ENCODE measurements at places on chromosomes 6 and 20.
A peak's percentile ranks its signal among the peaks of the same experiment; 100 is the strongest.

- no peak for DNase-seq
These were observed 124.2 kb downstream of the FHL5 start for GRCh38 chr6:96687121-96687520.

GRCh38 chr20:3935295-3935955 lies 46.2 kb downstream of the PANK2 start:
- DNase-seq = no peak

DNA sequence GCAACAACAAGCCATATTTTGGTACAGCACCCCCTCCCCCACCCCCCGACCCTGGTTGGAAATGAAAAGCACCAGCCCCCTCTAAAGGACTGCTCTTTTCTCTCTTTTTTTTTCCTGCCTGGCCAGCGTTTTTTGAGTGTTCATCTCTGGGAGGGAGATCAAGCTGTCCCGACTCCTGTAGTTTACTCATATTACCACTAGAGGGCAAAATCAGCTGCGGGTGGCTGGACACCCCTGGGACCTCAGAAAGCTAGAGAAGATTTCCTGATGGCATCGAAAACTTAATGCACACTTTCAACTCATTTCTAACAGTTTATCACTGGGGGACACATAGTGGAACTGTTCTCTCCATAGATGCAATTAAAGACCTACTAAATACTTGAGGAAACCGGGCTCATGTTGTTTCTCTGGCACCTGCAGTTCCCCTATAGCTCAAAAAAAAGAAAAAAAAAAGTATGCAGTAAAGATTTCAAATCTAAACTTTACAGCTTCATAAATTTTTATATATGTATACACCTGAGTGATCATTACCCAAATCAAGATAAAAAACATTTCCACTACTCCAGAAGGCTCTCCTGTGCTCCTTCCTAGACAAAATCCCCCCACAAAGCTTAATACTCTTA lies 24.4 kb downstream of the CNBD2 start:
- peak; percentile 61 for DNase-seq

DNA sequence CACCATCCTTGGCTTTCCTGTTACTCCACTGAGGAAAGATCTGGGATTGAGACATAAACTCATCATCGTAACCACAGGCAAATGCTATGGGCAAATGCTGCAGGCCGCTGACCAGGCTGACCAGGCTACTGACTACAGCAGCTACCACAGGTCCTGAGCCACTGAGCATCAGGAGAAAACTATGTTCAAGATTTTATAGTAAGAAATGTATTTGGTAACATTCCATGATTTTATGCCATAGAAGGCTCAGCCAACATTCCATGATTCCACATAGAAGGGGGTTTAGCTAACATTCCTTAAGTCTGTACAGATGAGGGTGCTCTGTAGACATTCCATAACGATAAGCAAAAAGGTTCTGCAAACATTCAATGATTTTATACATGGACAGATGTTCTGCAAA lies 16.1 kb upstream of the B4GALT5 start:
- peak; percentile 83 for DNase-seq

- DNase-seq = no peak
These were observed 80.7 kb upstream of the CLDN20 start for GRCh38 chr6:155183095-155183494.

DNA sequence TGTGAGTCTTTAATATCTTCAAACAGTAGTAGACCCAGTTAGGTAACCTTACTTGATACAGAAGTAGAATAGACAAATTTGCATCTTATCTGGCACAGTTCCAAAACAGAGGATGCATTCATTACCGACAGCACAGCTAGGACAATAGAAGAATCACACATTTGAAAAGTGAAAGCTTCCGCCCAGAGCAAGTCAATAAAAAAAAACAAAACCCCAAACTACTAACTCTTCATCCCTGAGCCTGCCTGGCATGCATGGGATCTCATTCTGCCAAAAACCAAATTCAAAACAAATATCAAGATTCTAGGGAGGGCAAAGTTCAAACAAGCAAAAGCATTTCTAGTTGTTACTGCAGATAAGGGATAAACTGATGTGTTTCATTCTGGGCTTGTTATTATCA lies 235.4 kb downstream of the BTBD9 start:
- DNase-seq = no peak

DNA sequence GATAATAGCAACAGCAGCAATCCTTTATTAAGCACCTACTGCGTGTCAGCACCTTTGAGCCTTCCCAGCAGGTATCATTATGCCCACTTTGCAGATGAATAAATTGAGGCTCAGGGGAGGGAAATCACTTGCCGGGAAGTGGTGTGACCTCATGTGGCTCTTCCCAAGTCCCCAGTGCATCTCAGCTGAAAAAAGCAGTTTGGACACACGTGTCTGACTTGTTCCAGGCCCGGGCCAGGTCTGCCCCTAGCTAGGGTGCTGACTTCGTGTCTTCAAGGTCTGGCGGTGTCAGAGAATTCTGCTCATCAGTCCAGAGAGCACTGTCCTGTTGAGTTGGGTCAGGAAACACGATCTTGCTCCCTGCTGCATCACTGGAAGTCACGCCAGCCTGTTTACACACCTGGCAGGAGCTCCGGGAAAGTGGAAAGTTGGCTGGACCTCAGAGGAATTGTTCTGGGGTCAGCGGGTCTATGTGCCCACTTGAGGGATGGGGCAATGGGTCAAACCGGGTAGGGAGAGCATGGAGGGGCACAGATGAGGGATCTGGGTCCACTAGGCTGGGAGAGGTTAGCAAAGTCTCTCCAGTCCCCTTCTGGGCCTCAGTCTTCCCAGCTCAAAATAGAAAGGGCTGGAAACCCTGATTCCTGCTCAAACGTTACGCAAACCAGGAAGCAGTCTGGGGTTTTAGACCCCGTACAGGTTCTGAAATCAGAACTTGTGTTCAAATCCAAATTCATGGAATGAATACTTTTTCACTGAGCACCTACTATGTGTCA lies 10.5 kb downstream of the SLC13A3 start:
- DNase-seq = no peak

DNA sequence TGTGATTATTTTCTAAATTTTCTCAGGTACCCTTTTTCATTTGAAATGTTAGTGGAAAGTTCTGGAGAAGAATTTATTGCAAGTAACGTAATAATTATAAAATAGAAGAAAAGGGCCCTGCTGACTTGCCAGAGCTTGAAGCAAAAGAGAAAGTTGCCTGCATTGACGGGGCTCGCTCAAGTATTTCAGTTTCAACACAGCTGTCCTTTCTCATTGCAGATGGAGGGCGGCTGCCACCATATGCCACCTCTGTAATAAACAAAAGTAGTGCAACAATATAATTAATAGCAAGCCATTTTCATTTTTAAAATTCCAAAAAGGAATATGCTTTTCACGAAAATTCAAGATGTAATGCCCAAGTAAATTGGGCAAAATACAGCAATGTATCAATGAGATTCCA lies 246.2 kb downstream of the PACRG start:
- DNase-seq = no peak

DNA sequence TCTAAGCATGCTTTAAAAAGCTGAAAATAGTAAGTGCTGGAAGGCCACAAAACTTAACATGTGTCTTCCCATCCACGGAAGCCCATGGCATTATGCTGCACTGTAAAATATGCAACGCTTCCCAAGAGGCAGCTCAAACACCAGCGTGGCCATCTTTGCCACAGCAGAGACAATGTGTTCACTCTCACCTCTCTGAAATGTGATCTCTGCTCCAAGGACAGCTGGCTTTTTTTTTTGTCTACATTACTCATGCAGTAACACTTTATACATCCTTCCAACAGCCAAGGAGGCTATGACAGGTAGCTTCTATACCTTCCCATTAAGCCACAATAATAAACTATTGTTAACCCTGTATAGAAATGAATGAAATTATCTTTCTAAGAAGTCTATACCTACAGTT lies 49.2 kb downstream of the BLOC1S5 start:
- DNase-seq = no peak

GRCh38 chr20:46642969-46643343 lies 8.3 kb downstream of the SLC13A3 start:
- DNase-seq = no peak

DNA sequence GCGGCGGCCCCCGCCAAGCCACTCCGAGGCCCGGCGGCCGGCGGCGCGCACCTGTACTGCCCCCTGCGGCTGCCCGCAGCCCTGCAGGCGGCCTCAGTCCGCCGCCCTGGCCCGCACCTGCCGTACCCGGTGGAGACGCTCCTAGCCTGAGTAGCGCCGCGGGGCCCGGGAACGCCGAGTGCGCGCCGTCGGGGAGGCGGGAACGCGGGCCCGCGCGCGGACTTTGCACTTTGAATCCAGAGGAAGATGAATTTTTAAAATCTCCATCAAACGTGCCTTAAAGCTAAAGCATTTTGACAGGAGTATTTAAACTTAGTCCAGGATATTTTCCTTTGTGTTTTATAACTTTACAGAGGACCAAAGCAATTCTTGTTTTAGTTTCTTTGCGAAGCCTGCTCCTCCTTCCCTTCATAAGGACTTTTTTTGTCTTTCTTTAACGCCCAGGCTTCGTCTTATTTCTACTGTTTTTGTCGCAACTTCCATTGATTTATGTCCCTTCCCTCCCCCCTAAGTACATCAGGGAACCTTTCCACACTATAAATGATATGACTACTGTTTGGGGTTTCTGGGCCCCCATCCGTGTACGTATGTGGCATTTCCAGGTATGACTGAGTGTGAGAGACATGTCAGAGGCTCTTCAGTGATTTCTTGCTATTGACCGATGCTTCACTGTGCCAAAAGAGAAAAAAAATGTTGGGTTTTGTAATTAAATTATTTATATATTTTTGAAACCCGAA lies 2.0 kb downstream of the FOXQ1 start:
- DNase-seq = no peak

DNA sequence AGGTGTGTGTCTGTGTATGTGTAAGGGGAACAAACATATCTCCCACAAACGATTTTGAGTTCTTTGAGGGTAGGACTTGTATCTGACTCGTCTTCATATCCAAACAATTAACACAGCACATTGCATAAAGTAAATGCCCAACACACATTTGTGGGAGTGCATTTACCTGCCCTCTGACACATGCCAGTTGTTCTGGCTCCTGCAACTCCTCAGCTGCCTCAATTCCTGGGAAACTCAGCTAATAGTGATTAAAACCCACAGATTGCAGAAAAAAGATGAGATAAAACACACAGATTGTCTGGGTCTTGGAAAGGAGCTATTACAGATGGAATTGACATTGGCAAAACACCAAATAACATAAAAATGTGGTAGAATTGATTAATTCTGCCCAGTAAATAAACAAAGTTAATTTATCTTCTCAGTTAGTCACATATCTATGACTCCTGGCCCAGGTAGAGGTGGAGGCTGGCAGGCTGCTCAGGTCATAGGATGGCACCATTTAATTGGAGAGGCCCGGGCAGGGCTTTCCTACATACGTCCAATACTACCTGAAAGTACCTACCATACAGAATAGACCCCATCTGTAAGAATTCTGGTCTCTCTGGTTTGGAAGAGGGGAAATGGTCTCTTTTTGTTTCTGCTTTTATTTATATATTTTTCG lies 71.5 kb upstream of the IFNGR1 start:
- no peak for DNase-seq

DNA sequence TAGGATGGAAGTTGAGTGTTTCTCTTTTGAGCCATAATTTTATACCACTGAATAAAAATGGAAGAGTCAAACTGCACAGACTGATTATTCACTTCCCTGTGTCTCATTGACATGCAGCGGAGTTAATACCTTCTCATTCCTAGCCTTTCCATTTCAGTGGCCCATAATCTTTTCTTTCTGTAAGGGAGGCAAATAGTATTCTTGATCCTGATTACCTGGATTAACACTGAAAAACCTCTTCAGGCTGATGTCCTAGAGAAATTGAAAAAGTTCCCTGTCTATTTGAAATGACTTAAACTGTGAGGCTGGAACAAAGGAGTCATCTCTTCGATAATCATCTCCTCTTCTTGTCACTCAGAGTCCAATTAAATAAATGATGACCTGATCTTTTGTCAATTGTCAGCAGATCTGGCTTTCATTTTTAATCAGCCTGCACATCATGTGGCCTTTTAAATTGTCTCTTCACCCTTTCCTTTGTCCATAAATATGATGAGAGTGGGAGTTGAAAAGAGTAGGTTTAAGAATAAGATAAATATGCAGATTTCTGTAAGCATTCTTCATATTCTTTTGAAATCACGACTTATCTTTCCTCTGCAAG lies 713.0 kb downstream of the EPM2A start:
- no peak for DNase-seq

GRCh38 chr6:148263010-148263409 lies 79.6 kb upstream of the SASH1 start:
- DNase-seq = no peak

- peak; percentile 70 for DNase-seq
These were observed 39.6 kb downstream of the VEGFA start for GRCh38 chr6:43809417-43810305.

GRCh38 chr20:63580796-63581461 lies 6.9 kb upstream of the HELZ2 start:
- DNase-seq = peak; percentile 36

DNA sequence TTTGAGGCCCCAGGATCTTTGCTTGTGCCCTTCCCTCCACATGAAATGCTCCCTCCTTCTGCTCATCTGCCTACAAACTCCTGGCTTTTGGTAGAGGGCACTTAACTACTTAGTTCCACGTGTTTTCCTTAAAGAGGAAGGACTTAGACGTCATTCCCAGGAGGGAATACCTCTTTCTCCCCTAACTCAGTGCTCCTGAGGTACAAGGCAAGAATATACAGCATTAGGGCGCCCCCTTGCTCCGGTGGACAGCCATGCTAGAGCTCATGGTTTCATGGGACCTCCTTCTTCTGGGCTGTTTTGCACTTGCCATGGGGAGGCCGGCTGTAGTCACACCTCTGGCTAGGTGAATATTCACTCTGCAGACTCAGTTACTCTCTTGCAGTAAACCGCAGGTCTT lies 93.8 kb upstream of the LY86 start:
- peak; percentile 32 for DNase-seq

DNA sequence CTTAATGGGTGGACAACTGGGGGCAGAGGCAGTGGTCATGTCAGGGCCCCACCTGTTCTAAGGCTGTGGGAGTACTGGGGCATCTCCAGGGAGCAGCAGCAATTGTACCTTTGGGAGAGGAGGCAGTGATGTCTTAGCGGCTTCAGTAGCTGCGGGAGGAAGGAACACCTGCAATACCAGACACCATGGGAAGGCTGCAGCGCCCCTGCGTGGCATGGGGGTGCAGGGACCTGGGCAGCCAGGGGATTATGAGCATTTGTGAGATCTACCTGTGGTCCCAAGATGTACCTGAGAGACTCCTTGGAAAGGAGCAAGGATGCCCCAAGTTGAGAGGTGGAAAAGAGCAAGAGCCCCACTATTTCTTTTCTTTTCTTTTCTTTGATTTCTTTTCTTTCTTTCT lies 112.1 kb upstream of the GPR6 start:
- DNase-seq = no peak

All from fibroblast of skin of right quadriceps (primary cell).